ENCODE measurements at places on chromosomes 3 and 15.

GRCh38 chr15:41180206-41180789 lies 50.3 kb downstream of the EXD1 start:
- DNase-seq, result no peak

GRCh38 chr3:112089956-112090886 lies 4.0 kb downstream of the C3orf52 start:
- DNase-seq, result no peak

DNA sequence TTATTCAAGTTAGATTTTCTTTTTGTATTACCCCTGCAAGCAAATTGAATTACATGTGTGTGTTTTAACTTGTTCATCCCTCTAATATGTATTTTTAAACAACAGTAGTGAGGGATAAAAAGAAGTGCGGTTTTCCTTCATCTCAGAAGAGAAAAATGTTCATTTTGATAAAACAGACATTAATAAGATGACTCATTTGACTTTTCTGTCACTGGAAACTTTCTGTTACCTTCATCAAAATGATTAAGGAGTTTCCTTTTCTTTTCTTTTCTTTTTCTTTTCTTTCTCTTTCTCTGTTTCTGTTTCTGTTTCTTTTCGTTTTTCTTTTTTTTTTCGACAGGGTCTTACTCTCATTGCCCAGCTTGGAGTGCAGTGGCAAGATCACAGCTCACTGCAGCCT lies 53.0 kb downstream of the ECT2 start:
- no peak for DNase-seq

- no peak for DNase-seq
Observed at GRCh38 chr3:101900316-101900715, 51.0 kb downstream of the NFKBIZ start.

DNA sequence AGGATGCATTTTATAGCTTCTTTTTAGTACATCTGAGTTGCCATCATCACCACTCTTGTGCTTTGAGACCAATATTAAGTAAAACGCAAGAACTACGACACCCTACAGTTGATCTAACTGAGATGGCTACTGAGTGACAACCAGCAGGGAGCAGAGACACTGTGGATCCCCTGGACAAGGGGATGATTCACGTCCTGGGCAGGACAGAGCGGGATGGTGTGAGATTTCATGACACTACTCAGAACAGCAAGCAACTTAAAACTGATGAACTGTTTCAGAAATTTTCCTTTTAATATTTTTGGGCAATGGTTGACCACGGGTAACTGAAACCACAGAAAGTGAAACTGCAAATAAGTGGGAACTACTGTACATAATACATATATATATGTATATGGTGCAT lies 299.2 kb downstream of the ADAMTS17 start:
- no peak for DNase-seq

- DNase-seq, result no peak
Observed at GRCh38 chr3:38154033-38154494, 11.3 kb upstream of the OXSR1 start.

GRCh38 chr3:125154110-125154509 lies 58.4 kb downstream of the SLC12A8 start:
- no peak for DNase-seq

DNA sequence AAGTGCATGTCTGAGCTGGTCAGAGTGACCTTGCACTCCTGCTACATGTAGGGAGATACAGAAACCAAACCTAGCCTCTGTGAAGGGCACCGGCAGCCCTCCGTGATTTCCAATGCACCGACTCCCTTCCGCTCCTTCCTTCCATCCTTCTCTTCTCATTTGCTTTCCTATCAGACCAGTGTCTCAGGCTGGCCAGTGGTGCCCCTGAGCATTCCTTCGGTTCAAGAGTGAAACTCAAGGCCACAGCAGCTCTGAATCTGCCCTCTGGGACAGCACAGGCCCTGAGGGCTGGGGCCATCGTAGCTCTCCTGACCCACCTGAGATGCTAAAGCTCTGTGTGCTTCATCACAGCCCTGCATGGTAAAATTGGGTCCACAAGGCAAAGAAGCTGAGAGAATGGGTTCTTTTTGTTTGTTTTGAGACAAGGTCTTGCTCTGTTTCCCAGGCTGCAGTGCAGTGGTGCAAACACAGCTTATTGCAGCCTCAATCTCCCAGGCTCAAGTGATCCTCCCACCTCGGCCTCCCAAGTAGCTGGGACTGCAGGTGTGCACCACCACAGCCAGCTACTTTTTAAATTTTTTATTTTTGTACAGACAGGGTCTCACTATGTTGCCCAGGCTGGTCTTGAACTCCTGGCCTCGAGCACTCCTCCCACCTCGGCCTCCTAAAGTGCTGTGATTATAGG lies 2.3 kb upstream of the BMF start:
- DNase-seq, result no peak

- no peak for DNase-seq
Observed at GRCh38 chr3:11634081-11634635, 9.6 kb downstream of the VGLL4 start.

- no peak for DNase-seq
Observed at GRCh38 chr3:182787302-182788036, 5.8 kb upstream of the ATP11B start.

DNA sequence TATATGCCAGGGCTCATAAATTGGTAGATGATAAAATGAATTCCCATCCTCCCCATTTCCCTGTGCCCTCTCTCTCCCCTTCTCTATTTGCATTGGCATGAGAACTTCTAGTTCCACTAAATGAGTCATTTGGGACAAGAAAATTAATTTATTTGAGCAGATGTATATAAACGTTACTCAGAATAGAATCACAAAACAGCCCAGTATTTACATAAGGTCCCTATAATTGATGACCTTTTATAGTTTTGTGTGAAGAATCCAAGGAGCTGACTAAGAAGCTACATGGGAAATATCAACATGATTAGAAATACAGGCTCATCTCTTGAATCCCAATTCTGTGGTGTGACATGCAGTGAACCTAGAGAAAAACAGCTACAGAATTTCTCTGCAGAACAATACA lies 617.7 kb upstream of the NR2F2 start:
- no peak for DNase-seq

DNA sequence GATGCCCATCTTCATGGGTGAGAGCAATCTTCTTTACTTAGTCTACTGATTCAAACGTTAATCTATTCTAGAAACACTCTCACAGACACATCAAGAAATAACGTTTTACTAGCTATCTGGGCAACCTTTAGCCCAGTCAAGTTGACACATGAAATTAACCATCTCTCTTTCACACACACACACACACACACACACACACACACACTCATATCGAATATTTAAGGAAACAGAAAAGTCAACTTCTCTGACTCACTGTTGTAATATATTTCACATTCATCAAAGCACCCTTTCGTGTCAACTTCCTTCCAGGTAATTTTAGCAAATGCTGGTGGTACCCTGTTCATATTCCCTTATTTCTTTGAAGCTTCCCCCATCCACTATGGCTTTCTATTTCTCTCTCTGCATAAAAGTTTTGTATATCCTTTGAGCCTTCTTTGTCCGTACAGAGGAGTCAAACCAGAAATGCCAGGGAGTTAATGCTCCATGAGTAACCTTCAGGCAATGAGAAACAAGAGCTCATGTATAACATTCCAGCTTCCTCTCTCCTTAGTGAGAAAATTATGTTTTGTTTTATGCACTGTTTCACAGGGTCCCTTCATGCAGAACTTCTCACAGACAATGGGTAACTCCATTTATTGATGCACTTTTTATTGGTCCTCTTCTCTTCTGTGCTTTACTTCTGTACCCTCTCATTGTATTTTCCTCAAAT lies 335.5 kb upstream of the CBLB start:
- no peak for DNase-seq

DNA sequence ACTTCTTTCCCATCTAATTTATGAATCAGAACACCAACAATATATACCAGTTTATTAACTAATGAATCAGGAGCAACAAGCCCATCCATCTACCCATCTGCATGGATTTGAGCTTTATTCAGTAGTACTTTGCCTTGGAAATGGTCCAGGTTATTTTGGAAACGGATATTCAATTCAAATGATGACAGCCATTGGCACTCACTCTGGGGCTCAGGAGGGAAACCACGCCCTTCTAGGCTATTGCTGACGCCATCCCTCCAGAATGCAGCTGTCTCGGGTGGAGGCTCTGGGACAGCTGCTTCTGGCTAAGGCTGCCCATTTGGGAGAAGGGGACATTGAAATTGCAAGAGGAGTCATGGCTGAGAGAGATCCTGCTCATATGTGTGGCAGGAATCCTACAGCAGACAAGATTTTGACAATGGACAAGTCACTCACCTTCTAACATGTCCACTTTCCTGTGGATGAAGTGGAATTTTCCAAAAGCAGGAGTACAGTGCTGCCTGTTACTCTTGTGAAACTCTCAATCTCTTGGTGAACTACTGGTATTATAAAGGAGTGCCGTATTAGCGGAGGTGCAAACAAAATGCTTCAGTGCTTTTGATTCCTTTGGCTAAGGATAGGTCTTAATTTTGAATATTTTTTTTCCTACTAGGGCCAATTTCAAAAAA lies 29.3 kb upstream of the TRAK1 start:
- DNase-seq, result no peak

GRCh38 chr3:141064255-141064926 lies 13.2 kb downstream of the SPSB4 start:
- no peak for DNase-seq

GRCh38 chr3:107421881-107422280 lies 44.6 kb downstream of the CCDC54 start:
- DNase-seq, result no peak

DNA sequence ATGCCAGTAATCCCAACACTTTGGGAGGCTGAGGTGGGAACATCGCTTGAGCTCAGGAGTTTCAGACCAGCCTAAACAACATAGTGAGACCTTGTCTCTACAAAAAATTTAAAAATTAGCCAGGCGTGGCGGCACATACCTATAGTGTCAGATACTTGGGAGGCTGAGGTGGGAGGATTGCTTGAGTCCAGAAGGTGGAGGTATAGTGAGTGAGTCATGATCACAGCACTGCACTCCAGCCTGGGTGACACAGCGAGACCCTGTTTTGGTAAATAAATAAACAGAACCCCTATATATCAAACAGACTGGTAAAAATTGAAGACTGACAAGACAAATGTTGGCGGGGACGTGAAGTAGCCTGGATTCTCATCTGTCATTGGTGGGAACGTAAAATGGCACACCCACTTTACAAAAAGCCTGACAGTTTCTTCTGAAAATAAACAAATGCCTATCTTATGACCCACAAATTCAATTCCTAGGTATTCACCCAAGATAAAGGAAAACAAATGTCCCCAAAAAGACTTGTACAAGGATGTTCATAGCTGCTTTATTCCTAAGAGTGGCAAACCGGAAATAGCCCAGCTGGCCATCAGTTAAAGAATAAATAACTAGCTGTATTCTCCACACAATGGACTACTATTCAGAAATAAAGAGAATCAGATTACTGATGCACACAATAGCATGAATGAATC lies 47.0 kb upstream of the GK5 start:
- DNase-seq, result no peak

DNA sequence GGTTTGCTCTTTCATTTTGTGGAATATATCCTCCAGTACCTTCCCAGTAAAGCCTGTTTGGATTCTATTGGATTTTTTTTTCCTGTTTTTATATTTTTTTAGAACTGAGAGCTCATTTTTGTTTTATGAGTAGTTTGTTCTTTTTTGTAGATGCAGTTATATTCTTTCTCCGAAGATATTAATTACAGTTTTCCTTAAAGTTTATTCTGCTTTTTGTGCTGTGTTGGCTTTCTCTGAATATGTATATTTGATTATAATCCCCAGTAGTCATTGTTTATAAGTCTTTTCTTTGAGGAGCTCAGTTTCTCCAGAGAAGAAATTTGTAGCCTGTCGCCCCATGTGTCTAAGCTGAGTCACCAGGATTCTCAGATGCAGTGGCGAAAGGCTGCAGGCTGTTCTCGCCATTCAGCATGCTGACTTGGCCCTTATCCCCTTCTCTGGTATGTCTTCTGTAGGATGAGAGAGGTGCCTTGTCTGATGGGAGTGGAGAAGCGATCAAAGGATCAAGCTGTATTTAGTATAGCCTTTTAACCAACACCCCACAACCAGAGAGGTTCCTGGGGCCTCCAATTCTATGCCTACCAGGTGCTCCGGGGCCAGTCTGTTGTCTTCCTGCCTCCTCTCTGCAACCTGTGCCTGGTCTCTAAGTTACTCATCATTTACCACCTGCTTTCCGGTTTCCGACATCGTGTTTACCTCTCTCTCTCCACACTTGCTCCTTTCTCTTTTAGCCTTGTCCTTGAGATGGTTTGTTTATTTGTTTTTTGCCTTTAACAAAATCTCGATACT lies 31.7 kb upstream of the MFSD1 start:
- no peak for DNase-seq

GRCh38 chr3:194231929-194232832 lies 96.2 kb downstream of the HES1 start:
- no peak for DNase-seq

GRCh38 chr15:91331581-91331980 lies 231.5 kb downstream of the SV2B start:
- DNase-seq, result no peak
